ENCODE measurements at places on chromosomes 6 and 20.

GRCh38 chr6:167588920-167589614 is 237.6 kb upstream of the AFDN start:
- no peak for DNase-seq

GRCh38 chr20:24872291-24873024 is 76.6 kb upstream of the CST7 start:
- no peak for DNase-seq

GRCh38 chr6:149032599-149033405 is 284.7 kb upstream of the TAB2 start:
- DNase-seq: no peak

GRCh38 chr6:150143516-150144293 is 861 bp downstream of the PPP1R14C start:
- no peak for DNase-seq

DNA sequence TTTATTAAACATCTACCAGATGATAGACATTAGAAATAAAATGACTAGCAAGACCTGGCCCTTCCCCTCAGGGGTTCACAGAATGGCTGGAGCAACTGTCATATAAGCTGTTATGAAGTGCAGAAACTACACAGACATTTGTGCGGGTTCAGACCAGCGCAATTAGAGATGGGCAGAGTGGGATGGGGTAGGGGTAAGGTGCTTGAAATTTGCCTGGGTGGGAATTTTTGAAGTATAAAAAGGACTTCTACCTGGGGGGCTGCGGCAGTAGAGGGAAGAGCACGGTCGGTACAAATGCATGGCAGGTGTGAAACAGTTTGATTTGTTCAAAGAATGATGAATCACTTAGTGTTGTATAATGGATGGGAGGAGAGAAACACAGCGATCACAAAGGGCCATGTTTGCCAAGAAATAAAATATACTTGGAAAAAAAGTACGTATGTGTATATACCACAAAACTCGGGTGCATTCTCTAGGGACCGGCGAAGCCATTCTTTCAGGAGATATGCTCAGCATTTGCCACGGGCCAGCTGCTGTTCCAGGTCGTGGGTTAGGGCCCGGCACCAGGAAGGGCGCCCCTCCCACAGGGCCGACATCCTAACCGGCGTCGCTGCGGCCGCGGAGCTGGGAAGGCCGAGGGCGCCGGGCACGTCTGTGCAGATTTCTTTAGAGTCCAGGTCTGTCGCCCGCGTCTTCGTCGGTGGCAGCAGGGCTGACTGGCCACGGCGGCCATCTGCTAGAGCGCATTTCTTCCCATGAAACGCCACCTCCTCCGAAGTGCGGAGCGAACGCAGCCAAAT is 809 bp upstream of the NOL7 start:
- no peak for DNase-seq

DNA sequence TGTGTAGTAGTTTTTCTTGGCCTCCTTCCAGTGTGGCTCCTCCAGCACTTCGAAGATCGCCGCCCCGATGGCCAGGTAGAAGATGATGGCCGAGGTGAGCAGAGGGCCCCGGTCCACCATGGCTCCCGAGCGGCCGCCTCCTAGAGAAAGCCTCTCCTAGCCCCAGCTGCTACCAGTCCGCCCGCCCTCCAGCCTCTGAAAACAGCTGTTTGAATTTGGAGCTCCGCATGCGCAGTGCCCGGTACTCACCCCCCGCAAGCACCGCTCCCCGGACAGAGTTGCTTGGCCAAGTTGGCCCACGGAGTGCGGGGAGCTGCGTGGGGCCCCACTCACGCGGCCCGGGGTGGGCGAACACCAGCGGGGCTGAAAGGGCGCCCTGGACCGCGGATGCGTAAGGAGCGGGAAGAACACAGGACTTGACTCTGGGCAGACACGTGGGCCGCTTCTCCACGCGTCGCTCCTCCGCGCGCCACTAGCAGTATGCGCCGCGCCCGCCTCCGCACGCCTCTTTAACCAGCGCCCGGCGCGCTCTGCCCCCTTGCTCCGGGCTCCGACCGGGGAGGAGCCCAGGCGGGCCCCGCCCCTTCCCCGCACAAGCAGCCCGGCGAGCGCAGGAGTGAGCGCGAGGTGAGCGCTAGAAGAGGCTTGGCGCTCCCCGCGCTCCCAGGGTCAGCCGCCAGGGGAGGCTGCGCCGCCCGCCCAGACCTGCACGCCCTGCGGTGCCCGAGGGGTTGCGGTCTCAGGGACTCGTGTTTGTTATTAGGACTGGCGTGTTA is at the start of gene KCNK5:
Gene KCNK5, minus strand, starts transcription at position 484 of the 776 bp plus-strand sequence. Its CDS starts 364 bp downstream, at position 120.
- DNase-seq: peak; percentile 52

- DNase-seq: no peak
Measured at GRCh38 chr6:68740828-68741500, 105.9 kb downstream of the ADGRB3 start.

- DNase-seq: no peak
Measured at GRCh38 chr6:31634131-31634530, 13.6 kb downstream of the PRRC2A start.

DNA sequence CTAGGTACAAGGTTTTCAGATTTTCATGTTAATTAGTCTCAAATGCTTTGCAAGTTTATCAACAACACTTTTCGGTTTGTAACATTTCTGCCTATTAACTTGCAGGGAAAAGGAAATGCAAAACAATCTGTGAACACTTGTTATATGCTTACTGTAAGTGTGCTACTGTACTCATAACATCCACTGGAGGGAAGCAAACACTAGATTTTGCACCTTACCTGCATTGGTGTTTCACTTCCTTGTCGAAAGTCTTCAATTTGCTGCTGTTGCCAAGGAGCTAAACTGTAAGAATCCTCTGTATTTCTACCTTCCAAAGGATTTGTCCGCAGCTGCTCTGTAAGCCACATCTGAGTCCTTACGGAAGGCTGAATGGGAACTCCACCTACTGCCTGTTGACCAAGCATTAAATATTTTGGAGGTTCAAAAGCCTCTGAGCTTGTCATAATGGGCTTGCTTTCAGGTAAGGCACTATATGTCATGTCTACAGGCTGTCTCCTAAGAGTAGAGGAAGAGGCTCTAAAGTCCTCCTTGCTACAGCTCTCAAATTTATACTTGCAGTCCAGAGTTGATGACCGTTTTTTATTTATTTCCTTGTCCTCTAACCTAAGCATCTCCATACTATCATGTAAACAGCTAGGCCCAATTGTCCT is 17.3 kb downstream of the PLN start:
- no peak for DNase-seq

DNA sequence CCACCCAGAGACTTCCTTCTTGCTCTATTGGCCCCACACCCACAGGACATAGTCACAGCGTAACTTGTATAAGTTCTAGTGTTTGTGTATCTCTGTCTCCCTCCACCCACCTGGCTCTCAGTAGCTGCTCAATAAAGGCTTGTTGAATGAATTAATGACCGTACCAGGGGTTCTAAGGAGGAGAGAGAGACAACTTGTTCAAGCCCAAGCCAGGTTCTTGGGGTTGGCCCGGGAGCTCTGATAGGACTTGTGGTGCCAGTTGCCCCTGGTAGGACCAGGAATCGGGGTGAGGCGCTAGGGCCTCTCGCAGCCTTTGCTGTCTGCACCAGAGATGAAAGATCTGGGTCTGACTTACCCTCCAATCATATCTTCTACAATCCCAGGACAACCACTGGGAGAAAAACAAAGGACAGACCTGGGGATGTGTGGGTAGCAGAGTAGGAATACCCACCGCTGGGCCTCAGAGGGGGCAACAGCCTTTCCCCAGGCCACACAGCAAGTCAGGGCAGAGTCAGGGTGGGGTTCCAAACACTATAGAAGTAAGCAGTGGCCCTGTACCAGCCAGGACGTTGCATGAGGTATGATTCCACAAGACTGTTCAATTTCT is 5.3 kb upstream of the TGM2 start:
- DNase-seq: no peak

- no peak for DNase-seq
Measured at GRCh38 chr20:25207149-25207959, 11.8 kb downstream of the ENTPD6 start.

DNA sequence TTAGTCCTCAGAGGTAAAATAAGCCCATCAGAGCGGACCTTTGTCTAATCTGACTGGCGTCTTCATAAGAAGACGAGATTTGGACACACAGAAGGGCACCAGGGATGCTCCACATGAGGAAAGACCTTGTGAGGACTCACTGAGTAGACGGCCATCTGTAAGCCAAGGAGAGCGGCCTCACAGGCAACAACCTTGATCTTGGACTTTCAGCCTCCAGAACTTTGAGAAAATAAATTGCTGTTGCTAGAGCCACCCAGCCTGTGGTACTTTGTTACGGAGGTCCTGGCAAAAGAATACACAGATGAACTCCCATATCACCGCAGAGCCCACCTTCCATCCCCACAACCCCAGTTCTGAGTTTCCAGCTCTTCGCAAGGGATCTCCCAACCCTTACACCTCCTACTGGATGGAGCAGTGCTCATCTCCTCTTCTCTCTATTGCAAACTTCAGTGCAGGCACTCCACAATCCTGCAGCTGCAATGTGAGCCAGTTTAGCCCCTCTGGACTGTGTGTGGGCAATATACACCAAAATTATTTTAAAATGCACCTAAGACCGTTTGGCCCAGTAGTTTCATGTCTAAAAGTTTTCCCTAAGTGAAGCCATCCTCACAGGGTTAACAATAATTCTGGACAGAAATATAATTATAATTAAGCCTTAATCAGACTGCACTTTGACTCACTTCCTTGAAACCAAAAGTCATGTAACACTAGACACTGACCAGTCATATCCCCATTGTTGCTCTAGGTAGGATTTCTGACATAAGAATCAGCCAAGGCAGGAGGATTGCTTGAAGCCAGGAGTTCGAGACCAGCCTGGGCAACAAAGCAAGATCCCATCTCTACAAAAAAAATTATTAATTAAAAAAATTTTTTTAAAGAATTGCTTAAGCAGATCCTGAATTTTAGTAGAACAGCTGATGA is 8.8 kb upstream of the TRIM31 start:
- DNase-seq: no peak

DNA sequence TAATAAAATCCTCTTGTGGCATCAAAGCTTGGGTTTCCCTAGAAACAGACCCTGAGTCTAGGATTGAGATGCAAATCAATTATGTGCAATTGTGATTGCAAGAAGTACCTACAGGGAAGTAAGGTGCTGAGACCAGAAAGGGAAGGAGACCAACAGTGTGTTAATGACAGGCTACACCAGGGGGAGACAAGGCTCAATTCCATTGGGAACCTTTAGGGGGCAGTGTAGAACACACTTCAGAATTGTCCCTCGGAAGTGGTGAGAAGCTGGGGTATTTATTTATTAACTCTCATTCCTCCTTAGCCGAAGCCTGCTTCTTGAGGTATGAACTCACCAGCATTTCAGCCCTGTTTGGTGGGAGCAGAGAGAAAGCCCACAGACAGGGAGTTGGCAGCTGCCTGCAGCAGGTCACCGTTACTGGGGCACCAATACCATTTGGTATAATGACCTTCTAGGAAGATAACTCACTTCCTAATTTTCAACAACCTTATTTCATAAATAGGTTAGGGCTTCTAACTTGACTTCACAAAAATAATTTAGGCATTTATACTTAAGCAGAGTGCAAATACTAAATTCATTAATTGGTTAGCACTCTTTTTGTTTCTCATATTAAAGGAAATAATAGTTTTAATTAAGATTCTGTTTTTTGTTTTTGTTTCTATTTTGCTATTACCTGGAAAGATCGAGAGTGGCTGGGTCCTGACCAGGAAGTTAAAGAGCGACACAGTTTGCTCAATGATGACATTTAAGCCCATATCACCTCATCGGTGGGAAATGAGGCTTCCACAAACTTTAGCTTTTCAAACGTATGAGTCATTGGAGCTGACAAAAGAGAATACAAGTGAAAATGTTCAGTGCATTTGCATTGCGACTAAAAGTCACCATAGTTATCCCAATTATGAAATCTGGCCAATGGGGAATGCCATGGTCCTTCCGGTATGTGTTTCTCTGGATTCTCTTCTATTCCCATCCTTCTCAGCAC is 94.8 kb downstream of the BTBD3 start:
- DNase-seq: no peak

GRCh38 chr6:811831-812230 is 118.9 kb upstream of the EXOC2 start:
- no peak for DNase-seq

GRCh38 chr6:72035486-72035885 is 149.1 kb downstream of the RIMS1 start:
- DNase-seq: no peak

DNA sequence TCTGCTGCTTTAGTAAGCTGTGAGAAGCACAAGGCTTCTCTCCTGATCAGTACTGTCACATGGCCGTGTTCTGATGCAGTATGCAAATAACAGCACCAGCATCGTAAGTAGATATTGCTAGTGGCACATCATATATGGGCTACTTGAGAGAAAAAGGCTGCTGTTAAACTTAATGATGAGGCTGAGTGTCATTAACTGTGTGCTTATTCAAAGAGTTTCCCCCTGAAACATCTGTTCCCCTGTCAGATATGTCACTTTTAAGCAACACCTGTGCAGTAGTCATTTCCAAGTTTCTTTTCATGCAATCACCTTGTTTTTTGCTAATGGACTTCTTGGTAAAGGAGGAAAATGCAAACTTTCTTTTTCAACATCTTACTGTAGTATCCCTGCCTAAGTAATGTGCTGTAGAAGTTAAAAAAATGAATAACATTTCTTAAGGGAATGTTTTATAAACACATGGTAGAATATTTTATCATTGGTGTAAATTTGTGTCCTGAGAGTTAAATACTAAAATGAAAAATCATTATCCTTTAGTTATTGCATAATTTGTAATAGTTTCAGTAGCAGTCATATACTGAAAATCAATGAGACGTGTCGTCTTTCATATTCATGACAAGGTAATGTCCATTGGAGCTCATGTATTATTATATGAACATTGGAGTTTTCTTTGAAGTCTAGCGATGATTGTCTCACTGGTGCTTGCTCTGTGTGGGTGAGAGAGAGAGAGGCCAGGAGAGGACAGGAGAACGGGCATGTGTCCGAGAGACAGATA is 366.3 kb downstream of the CDKAL1 start:
- DNase-seq: no peak

DNA sequence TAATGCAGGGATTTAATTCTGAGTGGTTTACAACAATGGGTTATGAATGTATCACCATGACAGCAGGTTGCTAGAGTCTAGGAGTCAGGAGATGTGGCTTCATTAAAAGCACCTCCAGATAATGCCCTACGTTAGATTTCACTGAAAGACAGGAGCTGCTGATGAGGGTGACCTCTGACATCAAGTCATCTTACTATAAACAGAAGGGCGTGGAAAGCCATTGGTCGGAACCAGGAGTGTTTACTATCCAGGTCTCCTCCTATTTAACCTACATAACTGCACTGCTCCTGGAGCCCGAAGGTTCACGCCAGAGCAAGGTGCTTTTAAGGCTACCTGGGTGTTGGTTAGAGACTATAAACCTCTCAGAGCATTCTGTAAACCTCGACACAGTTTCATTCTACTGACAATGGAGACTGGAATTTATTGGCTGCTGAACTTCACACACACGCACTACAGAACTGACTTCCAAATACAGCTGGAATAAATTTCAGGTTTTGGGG is 128.7 kb downstream of the EYA4 start:
- no peak for DNase-seq
